Effector CD4-positive, alpha-beta T cell (primary cell): ENCODE measurements at places on chromosomes 13 and 19.

DNA sequence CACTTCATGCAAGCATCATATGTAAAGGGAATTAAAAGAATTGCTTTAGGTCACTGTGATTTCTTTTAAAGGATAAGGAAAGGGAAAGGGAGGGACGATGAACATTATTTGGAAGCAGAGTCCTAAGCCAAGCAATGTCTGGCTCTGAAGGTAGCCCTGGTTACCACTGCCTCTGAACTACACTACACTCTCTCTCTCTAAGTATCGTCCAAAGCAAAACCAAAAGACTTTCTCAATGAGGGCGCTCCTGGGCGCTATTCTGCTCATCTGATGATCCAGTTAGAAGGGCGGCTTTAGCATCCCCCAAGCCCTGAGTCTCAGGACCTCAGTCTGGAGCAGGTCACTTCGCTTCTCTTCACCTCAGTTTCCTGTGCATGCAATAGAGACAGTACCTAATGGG, 26.2 kb downstream of the FOXO1 start:
- no peak for DNase-seq

GRCh38 chr13:46726347-46726746, 70.6 kb downstream of the ESD start:
- no peak for DNase-seq

DNA sequence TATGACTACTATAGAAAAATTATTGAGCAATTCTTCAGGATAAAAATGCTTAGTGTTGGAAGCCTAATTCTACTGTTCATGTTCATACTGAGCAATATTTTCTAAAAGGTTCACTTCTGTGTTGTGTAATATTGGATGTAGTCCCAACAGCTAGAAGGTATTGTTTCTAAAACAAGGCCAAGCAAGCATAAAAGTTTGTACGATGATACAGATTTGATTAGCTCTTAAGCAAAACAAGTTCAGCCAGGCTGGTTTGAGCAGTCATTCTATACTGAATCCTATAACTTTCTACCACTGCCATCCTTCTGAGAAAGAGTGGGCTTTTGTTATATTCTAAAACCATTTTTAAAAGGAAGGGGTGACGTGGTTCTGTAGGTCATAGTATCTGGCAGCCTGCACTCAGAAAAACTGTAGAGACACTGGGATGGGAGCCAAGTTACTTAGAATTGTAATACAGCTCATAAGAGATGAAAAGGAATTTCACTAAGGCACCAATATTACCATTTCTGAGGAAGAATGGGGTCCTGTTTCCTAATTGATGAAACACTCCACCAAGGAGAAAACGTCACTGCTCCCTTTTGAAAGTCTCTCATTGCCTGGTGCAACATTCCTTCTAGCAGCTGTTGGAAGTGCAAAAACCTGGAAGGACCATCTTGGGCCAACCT, 275.0 kb upstream of the DACH1 start:
- DNase-seq: no peak

DNA sequence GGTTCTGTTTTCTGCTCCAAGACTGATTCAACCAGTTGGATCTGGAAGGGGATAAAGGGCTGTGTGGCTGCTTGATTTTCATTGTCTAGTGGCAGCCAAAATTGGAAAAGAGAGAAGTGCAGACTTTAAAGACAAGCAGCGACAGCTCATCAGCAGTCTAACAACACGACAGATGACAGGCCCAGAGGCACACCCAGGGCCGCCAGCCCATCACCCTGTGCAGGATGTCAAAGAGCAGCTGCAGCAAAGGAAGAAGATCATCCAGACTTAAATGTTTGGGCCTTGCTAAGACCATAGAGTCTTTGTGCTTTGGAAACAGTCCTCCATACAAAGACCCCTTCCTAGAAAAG, 421.0 kb upstream of the KLF12 start:
- no peak for DNase-seq

DNA sequence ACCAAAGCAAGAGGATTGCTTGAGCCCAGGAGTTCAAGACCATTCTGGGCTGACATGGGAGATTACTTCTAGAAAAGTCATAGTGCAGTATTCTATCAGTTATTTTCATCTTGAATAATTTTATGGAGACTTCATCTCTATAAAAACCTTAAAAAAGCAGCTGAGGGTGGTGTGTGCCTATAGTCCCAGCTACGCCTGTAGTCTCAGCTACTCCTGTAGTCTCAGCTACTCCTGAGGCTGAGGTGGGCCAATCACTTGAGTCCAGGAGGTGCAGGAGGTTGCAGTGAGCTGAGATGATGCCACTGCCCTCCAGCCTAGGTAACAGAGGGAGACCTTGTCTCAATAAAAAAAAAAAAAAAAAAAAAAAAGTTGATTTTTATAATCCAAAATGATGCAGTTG, 22.1 kb upstream of the KCTD4 start:
- no peak for DNase-seq

DNA sequence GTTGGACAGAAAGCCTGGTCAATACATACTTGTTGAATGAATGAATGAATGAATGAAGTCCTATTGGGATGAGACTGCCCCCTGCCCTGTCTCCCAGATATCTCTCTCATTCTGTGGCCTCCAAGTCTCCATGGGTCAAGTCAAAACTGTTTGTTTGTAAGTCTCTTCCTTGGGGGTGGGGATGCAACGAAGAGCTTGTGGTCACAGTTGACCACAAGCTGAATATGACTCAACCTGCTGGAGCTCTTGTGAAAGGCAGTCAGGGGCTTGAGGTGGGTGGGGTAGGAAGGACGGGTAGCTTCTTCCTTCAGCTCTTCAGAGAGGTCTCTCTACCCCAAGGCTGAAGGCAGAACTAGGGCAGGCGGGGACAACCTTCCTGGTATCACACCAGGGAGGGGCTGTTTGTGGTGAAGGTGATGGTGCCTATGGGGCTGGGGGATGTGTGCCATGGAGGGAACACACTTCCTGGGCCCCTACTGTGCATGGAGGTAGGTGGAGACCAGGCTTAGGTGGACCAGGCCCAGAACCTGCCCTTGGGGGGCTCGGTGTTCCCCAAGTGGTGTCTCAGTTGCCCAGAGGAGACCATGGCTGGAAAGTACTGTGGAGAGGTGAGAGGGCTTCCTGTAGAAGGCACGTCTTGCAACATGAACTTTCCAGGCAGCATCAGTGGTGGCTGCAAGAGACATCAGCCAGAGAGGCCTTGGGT, 8.0 kb downstream of the MYO1F start:
- DNase-seq: peak; percentile 46

- DNase-seq: no peak
These were observed 858 bp upstream of the USP12 start for GRCh38 chr13:27172495-27172842.

DNA sequence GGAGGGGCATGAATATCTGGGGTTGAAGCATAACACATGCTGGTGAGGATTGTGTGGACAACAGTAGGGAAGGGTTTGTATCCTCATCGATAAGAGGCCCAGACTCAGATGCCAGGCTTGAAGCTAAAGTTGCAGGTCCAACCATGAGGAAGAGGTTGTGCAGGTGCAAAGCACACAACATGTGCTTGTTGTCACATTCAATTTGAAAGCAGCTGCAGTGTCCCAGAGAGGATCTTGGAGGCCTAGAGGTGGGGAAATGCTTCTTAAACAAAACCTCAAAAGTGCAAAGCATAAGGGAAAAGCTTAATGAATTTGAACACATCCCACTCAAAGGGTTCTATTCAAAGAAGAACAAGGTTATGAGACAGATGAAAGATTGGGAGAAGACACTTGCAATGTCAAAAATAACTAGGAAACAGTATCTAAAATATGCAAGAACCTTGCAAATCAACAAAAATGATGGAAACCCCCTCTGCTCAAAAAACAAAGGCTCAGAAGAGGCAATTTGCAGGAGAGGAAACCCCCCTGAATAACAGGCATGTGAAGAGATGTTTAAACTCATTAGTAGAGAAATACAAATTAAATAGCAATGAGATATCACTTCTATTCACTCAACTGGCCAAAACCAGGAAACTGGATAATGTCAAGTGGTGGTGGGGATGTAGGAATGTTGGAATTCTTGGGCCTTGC, 187.1 kb downstream of the KATNAL1 start:
- no peak for DNase-seq

DNA sequence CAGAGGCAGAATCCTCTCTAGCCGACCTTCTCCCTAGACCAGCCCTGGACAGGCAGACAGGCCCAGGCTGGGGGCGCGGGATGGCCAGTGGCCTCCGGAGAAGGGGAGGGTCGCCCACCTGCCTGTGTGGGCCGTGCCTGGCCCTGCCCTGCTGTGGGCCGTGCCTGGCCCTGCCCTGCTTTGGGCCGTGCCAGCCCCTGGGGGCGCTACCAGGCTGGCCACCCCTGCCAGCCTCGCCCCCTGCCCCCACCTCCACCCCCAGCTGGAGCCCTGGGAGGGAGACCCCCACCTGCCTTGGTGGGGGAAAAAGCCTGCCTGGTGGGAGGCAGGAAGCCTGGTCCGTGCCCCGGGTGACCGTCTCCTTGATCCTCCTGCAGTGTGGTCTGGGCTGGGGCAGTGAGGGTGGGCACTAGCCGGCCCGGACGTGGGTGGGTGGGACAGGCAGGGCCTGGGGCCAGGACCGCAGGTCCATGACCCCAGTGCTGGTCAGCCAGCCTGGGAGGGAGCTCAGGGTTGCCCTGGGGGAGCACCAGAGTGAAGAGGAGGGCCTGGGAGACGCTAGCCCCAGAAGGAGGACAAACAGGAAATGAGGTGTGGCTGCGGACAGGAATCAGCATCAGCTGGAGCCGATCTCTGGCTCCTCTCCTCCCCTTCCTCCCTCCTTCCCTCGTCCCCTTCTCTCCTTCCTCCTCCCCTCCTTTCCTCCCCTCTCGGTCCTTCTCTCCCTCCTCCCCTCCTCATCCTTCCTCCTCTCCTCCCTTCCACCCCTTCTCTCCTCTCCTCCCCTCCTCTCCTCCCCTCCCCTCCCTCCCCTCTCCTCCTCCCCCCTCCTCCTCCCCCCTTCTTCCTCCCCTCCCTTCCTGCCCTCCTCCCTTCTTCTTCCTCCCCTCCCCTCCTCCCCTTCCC, 5.1 kb upstream of the MKNK2 start:
- DNase-seq: no peak

DNA sequence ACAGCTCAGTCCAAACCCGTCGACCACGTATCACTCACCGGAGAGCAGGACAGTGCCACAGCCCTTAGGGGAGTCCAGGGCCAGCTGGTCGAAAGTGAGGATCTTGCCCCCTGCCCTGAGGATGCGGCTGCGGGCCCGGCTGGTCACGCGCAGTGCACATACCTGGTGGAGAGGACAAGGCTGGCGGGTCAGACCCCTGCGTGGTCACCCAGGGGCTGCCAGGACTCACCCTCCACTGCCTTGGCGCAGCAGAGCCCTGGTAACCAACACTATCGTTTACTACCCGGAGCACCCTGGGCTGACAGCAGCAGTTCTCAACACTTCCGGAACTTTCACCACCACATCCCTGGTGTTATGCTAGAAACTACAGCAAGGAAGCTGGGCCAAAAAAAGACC, 1.2 kb upstream of the FAM83E start:
- no peak for DNase-seq

DNA sequence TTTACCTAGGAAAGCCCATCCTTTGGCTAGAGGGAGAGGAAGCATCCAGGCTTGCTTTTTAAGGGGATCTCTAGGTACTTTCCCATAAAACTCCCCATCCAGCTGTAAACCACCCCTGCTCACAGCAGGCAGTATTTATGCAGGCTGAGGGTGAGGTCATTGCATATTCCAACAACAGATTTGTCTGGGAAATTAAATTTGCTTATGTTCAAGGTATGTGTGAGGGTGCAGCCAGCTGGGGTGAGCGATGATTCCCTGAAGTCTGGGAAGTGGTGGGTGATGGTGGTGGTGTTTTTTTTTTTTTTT, 96.3 kb upstream of the C1QTNF9B start:
- DNase-seq: no peak

- no peak for DNase-seq
These were observed 43.2 kb downstream of the FLT3 start for GRCh38 chr13:28056970-28057712.

DNA sequence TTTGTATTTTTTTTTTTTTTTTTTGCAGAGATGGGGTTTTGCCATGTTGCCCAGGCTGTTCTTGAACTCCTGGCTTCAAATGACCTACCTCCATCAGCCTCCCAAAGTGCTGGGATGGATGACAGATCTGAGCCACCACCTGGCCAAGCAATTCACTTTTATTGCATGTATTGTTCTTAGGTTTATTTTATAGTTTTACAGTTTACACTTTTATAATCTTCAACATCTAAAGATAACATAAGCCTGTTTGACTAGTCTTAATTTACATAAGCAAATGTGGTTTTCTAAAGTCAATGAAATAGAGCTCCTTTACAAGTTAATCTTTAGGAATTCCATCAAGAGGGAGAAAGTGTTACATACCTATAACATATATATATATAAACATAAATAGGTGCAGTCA, 9.5 kb upstream of the MPV17L2 start:
- no peak for DNase-seq

DNA sequence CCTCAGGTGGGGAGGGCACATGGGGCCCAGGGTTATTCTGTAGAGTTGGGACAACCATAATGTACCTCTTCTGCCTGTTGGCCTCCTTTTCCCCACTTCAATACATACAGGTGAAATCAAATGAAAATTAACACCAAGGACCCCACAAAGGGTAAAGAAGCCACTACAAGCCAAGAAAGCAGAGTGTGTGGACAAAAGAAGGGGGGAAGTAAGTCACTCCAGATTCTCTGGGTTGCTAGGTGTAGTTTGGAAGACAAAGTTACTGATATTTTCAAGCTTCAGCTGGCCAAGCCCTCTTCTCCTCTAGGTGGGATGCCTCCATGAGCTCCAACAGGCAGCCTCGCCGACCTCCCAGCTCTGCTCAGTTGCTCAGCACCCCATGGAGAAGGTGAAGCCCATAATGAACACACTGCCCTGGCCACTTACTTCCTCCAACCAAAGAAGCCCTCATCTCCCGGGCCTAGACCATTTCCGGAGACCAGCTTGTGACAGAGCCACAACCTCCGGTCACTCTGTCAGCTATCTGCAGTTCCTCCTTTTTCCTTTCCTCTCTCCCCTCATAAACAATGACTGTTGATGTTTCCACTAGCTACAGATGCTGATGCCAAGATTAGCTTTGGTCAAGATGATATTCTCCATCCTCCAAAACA, 66.8 kb upstream of the MED4 start:
- no peak for DNase-seq

DNA sequence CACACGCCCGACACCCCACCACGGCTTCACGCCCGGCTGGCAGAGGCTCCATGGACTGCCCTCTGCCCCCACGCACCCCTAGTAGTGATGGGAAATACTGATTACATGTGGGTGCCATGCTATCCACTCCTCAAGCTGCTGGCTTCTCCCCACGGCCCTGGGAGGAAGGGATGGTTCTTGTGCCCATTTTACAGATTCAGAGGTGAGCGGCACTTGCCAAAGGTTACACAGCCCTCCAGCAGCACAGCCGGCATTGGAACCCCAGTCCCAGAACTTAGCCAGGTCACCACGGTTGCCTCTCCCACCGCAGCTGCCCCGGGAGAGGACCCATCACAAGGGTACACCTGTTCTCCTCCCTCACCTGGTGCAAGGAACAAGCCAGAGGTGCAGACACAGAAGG, 13.2 kb downstream of the LRRC4B start:
- DNase-seq: no peak

DNA sequence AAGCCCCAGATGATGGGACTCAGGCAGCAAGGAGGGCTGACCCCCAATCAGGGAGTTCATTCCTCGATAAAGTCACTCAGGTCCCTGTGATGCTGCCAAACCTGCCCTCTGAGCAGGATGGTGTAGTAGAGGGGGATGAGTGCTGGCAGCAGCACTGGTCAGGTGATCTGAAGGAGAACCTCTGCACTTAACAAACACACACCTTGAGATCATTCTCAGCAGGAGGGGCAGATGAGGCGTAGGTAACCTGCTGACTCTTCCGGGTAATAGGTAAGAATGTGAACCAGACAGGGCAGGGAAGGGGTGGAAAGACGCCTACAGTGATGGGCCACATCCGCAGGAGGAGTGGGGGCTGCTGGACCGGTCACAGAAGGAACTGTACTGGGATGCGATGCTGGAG, 3.2 kb downstream of the ZNF446 start:
- no peak for DNase-seq
